ENCODE measurements at places on chromosomes 1 and 21. TPM values are rescaled to one million over a fixed set of nuclear protein-coding genes. Genes with fewer than 3 reads are reported as not detected.

BCL2L15 gene
- total RNA-seq: 0.44 TPM

OR2L2 gene
- 0.66 TPM for total RNA-seq

SNAP47 gene
- 60.3 TPM for total RNA-seq

LRRC3 gene
- 6.4 TPM for total RNA-seq

FAM72C gene
- total RNA-seq: 0.59 TPM

NHLH1 gene
- not detected for total RNA-seq

S100A7 gene
- total RNA-seq: not detected

FAM167B gene
- 1.2 TPM for total RNA-seq

MYCL gene
- 0.98 TPM for total RNA-seq

OR6N1 gene
- not detected for total RNA-seq

FMO5 gene
- 22.0 TPM for total RNA-seq

PMF1 gene
- total RNA-seq: 41.4 TPM

MCL1 gene
- total RNA-seq: 535 TPM

CBR3 gene
- 15.7 TPM for total RNA-seq

ESPN gene
- total RNA-seq: 11.1 TPM

KCNJ10 gene
- 0.15 TPM for total RNA-seq

SH2D1B gene
- not detected for total RNA-seq

SPRR1B gene
- total RNA-seq: not detected

NSL1 gene
- 47.5 TPM for total RNA-seq

FNDC10 gene
- 2.9 TPM for total RNA-seq

CGN gene
- 0.16 TPM for total RNA-seq

ANP32E gene
- 16.5 TPM for total RNA-seq

MSH4 gene
- 0.66 TPM for total RNA-seq

MEX3A gene
- total RNA-seq: 0.32 TPM

MEGF6 gene
- 19.3 TPM for total RNA-seq

RNF186 gene
- total RNA-seq: 0.44 TPM

TRPM2 gene
- 4.3 TPM for total RNA-seq

ADAMTS5 gene
- total RNA-seq: 14.8 TPM

All from breast epithelium (tissue), 4 donors.